ENCODE measurements at places on chromosomes 16 and 17. TPM values are rescaled to one million over a fixed set of nuclear protein-coding genes. Genes with fewer than 3 reads are reported as not detected.

GRCh38 chr16:19894586-19894985 is 9.9 kb upstream of the GPRC5B start:
- no peak for DNase-seq

TSPOAP1 gene
- total RNA-seq, result not detected

- no peak for DNase-seq
Observed at GRCh38 chr17:50603340-50603739, 31.3 kb upstream of the ABCC3 start.

KRT39 gene
- not detected for total RNA-seq

Measured in A172 (cell line).